ENCODE measurements at places on chromosomes 11 and 22.

- no peak for DNase-seq
Measured at GRCh38 chr11:134503100-134503499, 91.1 kb upstream of the B3GAT1 start.

GRCh38 chr11:125117429-125117828 is 6.0 kb upstream of the TMEM218 start:
- DNase-seq, result no peak

DNA sequence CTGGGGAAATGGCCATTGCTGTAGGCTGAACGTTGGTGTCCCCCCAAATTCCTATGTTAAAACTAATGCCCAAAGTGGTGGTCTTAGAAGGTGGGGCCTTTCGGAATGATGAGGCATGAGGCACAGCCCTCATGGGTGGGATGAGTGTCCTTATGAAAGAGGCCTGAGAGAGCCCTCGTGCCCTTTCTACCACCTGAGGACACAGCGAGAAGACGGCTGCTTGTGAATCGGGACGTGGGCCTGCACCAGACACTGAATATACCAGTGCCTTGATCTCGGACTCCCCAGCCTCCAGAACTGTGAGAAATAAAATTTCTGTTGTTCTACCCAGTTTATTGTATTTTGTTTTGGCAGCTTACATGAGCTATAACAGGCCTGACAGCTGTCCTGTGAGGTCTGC is 162.9 kb upstream of the B3GAT1 start:
- no peak for DNase-seq

- no peak for DNase-seq
Measured at GRCh38 chr11:17596711-17597110, 49.7 kb downstream of the OTOG start.

DNA sequence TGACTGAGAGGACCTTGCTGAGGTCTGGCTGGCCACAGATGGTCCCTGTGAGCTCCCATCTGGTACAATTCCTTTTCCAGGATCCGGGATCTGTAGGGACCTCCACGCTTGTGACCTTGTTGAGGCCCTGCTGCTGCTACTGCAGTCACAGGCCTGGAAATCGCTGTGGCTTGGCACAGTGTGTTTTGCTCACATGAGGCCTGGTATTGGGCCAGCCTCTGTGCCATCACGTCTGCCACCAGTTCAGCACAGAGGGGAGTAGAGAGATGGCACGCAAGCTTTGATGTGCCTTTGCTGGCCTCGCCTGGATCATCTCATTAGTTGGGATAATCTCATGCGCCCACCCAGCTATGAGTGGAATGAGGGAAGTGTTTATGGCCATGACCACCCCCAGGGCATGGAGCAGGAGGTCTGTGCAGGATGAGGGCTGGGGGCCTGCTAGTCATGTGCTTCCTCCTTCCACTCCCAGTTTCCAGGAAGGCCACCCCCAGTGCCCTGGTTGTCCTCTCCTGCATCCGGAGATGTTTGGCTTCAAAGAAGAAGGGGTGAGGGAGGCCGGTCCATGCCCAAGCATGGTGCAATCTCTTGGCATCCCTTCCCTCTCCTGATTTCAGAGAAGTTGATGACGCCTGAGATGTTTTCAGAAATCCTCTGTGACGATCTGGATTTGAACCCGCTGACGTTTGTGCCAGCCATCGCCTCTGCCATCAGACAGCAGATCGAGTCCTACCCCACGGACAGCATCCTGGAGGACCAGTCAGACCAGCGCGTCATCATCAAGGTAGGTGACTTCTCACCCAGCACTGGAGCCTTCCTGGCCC is 22.4 kb downstream of the DERL3 start:
- DNase-seq, result no peak

- DNase-seq, result no peak
Measured at GRCh38 chr11:79369055-79369454, 71.8 kb downstream of the TENM4 start.

GRCh38 chr11:122044086-122044485 is 71.9 kb downstream of the BLID start:
- no peak for DNase-seq

- DNase-seq, result no peak
Measured at GRCh38 chr11:61481806-61482205, 26.7 kb upstream of the LRRC10B start.

- no peak for DNase-seq
Measured at GRCh38 chr11:126808296-126808695, 192.3 kb downstream of the KIRREL3 start.

DNA sequence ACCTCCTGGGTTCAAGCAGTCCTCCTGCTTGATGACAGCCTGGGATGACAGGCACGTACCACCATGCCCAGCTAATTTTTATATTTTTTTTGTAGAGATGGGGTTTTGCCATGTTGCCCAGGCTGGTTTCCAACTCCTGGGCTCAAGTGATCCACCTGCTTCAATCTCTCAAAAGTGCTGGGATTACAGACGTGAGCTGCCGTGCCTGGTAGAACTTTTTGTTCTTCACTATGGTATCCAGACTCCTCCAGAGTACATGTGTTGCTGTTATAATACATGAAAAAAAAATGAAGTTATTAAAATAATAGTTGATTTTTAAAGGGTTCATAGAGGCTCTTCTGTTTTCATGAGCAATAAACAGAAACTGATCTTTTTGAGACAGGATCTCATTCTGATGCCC is 29.6 kb downstream of the ZNF143 start:
- no peak for DNase-seq

DNA sequence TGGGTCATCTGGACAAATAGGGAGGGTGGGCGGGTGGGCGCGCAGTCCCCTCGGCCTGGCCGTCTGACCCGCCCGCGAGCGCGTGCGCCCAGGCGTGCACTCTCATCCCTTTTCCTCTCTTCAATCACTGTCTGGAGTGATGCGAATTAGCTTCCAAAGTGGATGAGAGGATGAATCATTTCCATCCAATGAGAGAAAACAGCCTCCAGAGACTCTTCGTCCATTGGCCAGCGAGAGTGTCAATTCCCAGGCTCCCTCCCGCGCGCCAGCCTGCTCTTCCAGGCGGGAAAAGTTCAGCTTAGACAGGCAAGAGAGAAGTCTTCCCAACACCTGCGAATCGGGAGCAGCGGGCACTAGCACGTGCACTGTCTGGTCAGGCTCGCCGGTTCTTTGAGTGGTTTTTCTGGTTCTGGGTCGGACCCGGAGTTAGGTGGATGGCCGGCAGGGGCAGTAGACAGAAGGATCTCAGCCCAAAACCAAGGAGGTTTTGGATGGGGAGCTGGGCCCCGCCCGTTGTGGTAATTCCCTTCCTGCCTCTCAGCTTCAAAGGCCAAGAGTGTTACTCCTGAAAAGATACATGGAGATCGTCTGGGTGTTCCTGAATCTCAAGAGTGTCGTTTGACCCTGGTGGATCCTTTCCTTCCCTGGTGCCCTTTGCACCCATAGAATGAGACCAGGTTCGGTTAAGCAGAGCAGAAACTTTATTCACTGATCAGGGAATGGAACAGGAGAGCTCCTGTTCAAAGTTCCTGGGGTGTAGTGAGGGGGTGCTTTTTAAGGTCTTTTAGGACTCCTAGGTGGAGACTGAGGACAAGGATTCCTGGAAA is 33.4 kb upstream of the GLYATL1 start:
- DNase-seq, result no peak

- no peak for DNase-seq
Measured at GRCh38 chr11:17005646-17006045, 8.6 kb downstream of the PLEKHA7 start.

- no peak for DNase-seq
Measured at GRCh38 chr11:1258401-1259075, 35.7 kb downstream of the MUC5B start.

- DNase-seq, result no peak
Measured at GRCh38 chr11:74157169-74157568, 13.6 kb downstream of the C2CD3 start.

- peak; percentile 38 for DNase-seq
Measured at GRCh38 chr22:45009606-45010531, at the start of gene PHF21B. Gene PHF21B, minus strand, starts transcription at chr22:45010005. Its CDS starts 456 bp downstream, at chr22:45009549.

- DNase-seq, result no peak
Measured at GRCh38 chr11:30128269-30128932, 102.4 kb upstream of the FSHB start.

- DNase-seq, result no peak
Measured at GRCh38 chr11:117830674-117831351, 6.3 kb upstream of the FXYD2 start.

DNA sequence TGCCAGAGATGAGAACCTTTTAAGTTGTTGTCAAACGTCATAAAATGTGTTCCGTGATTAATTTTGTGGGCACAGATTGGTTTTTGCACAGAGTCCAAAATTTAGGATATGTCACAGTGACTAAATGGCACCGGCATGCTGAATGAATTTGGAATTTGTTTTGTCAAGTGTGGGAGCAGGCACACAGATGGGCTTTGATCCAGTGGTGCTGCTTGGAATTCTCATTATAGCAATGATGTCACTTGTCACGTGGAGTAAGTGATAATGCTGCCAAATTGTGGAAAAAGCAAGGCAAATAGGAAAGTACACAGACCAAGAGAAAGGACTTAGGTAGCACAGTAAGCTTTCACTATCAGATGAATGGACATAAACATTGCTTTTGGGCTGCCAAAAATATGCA is 8.0 kb upstream of the LIN7C start:
- DNase-seq, result no peak

All from stimulated activated CD4-positive, alpha-beta T cell treated with anti-CD3 and anti-CD28 coated beads, Interleukin-1b, Interleukin-23, amount 100 ng/mL, for 4 hours (primary cell).